ENCODE measurements at places on chromosomes 4 and X.

DNA sequence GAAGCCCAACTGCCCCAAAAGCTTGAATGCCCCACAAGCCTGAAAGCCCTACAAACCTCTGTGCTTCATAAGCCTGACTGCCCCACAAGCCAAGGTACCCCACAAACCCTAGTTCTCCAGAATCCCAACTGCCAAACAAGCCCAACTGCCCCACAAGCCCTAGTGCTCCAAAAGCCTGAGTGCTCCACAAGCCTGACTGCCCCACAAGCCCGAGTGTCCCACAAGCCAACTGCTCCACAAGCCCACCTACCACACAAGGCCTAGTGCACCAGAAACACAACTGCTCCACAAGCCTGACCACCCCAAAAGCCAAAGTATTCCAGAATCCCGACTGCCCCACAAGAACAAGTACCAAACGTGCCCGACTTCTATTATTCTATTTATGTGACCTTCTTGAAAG is 13.6 kb upstream of the HSFX3 start:
- DNase-seq, result no peak

DNA sequence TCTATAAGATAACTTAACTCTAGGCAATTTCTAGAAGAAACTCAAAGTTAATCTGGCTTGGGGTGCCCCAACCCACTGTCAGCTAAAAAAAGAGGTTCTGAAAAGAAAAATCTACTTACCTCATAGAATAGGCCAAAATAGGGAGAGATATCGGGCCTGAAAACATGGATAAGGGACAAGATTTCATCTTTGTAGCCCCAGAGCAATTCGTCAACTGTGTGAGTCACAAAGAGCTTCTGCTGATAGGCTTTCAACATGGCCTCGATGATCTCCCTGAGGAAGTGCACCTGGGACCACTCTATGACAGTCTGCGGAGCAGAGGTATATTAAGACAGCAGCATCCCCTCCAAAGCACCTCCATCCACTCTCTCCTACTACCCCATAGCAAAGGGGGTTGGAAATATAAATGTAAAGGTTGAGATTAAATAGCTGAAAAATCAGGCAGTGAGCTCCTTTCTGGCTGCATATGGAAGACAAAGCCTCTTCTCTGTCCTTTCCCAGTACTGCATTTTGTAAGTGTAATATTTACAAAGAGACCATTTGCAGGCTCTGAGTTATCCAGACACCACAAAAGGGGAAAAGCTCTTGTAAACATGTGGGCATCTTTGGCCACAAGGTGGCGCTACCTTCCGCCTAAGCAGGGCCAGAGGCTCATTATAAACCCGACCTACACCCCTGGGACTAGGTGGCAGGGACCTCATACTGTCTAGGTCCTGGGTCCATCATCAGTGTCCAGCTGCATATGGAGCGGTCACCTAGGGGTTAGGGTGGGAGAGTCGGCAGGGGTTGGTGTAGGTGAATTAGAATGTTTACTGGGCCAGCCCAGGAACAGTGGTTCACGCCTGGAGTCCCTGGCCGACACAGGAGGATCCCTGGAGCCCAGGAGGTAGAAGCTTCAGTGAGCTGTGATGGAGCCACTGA is 31.5 kb upstream of the NUP54 start:
- peak; percentile 29 for DNase-seq

DNA sequence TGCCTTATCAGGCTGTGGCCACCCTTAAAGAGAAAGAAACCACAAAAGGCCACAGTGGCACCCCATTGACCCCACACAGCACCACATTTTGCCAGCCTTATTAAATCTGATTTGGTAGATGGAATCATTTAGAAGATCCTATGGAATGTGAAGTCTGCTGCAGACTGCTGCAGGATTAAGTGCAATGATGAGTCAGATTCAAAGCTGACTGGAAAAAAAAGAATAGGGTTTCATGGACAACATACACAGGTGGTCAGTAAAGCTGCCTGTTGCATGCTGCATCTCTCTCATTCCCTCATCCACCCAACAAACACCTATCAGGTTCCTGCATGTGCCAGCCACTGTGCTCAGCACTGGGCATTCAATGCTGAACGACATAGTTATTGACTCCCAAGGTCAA is 56.6 kb downstream of the CHST7 start:
- no peak for DNase-seq

DNA sequence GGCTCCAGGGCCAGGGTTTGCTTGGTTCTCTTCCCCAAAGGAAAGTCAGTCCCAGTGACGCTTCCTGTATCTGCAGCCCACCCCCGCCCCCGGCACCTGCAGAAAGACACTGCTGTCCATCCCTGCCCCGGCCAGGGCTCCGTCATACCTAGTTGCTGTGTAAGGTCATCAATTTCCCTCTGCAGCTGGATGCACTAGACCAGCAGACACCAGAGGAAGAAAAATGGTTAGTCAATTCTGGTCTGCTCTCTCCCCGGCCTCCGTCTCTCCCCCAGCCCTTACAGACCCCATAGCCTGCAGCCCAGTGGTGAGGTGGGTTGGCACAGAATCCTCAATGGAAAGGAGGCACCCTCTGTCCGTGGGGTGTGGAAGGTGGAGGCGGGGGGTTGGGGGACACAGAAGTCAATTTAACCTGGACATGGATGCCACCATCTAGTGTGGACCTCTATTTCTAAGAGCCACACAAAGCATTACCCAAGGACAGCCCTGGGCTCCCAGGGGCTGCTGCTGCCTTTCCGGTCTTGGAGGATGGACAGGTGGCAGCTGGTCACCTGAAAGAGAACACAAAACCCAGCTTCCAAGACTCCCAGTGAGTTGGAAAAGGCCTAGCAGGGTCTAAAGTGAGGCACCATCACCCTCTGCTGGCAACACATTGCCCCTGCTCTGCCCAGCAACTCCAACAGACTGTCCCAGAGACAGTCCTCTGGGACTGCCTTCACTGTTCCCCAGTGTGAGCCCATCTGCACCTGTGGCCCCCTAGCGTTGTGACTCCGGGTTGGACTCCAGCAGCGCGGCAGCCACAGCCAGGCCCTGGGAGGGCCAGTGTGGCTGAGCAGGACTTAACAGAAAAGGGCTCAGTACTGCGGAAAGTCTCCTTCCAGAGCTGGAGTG is 40.2 kb upstream of the NHSL2 start:
- DNase-seq, result no peak

DNA sequence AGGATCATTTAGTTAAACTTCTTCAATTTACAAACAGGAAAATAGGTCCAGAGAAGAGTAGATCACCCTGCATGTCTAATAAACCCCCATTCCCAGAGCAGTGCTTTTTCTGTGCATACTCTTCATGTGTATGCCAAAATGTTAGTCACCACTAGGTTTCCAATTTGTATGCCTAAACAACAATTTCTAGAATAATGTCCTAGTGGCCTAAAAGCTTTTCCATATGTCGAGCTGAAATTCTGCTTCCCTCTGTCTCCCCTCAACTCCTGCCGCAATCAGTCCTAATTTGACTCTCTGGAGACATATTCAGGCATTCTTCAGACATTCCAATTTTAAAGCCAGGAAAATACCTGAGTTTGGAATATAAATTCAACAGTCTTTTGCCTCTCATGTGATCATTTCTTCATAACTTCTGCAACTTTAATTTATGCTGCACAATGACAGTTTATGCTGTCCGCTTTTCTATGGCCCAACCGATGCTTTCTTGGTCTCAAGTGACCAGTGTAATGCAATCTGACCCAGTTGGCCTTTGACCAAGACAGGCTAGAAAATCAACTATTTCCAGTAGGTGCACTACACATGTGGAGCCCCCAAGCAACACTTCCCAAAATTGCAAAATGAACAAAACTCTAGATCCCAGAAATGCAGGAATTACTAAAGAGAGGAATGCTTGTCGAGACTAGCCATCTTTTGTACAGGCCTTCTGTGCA is 122.9 kb upstream of the FMR1 start:
- no peak for DNase-seq

DNA sequence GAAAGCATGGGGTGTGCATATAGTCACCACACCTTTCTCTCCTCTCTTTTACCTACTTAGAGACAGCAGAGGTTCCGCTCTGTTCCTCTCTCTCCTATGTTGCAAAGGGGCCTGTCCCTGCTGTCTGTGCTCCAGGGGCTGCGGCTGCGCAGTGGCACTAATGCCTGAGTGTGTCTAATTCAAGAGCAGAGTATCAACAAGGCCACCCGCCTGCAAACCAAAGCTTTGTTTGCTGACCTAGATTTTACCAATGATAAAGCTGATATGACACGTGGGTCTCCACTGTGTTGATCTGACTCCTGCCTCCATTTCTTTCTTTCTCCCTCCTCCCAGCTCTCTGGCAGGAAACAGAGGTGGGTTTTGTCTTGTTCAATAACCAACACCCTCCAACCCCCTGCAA is 74.9 kb downstream of the NSG1 start:
- no peak for DNase-seq

DNA sequence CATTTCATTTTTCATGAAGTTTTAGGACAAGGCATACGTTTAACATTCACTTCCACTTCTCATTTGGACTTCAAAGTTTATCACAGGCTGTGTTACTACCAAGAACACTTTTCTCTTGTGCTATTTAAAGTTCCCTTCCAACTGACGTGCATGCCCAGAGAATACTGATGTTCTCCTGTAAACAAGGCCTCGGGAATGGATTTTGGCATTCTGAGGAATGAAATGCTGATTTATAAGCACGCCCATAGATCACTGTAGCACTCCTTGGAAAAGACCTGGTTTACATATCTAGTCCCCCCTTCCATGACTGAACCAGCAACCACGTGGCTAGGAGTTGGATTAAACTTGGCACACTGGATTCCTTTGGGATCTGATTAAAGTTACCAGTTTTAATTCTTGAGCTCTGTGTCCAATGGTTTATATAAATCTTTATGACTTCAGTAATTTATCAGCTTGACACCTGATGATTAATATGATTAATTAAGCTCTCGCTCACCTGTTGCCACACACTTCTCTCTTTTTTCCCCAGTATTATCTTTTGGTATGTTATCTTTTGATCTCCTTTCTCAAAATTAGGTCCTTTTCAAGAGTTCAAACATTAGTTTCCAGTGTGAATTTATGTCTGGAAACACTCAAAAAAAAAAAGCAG is 122.4 kb upstream of the HAND2 start:
- no peak for DNase-seq

- DNase-seq, result no peak
Measured at GRCh38 chrX:19805046-19805690, 82.2 kb downstream of the SH3KBP1 start.

DNA sequence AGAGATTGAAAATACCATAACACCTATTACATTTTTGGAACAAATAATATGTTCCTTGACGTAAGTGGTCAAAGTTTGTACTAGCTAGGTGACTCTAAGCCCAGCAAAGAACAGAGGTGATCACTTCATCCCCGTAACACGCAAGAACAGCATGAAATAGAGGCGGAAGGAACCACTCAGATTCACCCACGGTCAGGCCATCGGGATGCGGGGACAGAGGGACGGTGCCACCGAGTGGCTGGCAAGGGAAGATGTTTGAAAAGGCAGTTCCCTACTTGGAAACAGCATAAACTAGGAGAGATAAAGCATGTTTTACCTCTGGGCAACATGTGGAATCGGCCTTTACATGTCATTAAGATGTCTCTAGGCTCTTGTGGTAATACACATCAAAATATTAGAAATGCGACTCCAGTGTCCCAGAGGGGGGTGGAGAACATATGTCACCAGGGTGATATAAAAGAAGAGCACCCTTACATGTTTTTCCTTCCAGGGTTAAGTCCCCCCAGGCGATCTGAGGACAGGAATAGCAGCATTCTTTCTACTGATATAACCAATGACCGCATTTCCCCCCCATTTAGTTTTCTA is 84.0 kb downstream of the PHKA2 start:
- no peak for DNase-seq

GRCh38 chr4:83677656-83678055 is 141.7 kb downstream of the GPAT3 start:
- no peak for DNase-seq

DNA sequence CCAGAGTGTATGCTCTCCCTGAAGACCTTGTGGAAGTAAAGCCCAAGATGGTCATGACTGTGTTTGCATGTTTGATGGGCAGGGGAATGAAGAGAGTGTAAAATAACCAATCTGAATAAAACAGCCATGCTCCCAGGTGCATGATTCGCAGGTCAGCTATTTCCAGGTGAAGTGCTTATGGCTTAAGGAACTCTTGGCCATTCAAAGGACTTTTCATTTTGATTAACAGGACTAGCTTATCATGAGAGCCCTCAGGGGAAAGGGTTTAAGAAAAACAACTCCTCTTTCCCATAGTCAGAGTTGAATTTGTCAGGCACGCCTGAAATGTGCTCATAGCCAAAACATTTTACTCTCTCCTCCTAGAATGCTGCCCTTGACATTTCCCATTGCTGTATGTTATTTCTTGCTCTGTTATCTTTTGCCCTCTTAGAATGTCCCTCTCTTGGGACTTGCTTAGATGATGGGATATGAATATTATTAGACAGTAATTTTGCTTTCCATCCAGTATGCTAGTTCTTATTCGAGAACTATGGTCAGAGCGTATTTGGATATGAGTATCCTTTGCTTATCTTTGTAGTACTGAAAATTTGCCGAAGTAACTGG is 88.6 kb downstream of the PLS3 start:
- no peak for DNase-seq

Data from substantia nigra (tissue), 51 donors.